Esophagus mucosa (tissue), 1 donor: ENCODE measurements at places on chromosomes 6 and 20. TPM values are rescaled to one million over a fixed set of nuclear protein-coding genes. Genes with fewer than 3 reads are reported as not detected.

DNA sequence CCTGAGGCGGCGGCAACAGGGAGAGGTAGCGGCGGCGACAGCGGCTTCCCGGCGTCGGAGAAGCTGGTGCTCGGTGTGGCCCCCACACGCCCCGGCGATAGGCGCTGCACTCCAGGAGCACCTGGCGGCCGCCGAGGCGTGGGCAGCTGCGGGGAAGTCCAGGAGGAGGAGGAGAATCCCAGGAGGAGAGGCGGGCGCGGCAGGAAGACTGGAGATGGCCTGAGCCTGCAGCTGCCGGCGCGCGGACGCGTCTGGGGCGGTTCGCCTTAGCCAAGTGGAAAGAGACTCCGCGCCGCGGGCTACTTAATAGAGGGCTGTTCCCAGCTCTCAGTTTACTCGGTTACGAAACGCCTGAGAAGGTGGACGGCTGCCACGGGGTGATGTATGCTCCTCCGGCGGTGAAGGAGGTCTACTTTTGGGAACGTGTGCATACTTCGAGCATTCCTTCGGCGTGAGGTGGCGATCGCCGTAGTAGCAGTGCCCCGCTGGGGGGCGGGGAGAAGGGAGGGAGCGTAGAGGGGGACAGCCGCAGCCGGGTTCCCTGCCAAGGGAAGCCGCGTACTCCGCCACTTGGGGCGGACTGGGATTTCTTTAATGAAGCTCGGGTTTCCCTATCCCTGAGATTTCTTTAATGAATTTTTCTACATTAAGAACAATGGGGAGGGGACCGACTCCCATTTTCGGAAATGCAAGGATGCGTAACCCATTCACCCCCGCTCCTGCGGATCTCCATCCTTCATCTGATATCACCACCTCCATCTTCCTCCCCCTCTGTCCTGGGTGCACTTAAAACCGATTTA, at the start of gene COL12A1:
COL12A1 (minus strand) TSS at position 278 of the 800 bp plus-strand sequence. CDS start 3,261 bp downstream, outside the sequence.
- ATAC-seq = peak; percentile 69

GRCh38 chr20:45993197-45993951, 15.3 kb upstream of the MMP9 start:
- peak; percentile 100 for ATAC-seq

DNA sequence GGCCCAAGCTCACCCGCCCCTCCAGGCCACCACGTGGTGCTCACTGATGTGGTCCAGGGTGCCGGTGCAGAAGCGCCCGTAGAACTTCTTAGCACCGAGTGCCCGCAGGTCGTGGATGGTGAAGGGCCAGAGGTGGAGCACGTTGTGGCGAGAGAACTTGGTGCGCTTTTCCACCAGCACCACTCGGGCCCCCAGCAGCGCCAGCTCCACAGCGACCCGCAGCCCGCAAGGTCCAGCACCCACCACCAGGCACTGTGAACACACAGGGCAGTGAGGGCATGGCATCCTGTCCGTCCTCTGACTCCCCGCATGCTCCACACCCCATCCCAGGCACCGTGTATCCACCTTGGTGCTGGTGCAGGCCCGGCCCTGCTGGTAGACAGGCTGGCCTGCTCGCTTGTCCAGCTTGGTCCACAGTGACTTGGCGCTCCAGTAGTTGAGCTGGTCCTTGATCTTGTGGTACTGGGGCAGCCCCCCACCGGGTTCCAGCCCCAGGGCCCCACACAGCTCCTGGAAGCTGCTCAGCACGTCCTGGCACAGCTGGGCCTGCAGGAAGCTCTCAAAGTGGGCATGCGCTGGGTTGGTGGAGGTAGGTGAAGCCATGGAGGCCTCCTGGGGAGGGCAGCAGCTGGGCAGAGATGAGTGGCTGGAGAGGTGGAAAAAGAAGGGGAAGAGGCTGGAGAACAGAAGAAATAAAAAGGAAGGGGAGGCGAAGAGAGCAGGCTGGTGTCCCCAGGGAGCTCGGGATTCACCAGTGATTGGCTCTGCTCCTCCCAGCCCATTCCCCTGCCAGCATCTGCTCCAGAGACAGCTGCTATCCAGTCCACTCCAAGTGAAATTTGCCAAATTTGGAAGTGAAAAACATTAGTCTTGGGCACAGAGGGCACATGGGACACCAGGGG, 1.7 kb downstream of the MICAL1 start:
- ATAC-seq = no peak

DNA sequence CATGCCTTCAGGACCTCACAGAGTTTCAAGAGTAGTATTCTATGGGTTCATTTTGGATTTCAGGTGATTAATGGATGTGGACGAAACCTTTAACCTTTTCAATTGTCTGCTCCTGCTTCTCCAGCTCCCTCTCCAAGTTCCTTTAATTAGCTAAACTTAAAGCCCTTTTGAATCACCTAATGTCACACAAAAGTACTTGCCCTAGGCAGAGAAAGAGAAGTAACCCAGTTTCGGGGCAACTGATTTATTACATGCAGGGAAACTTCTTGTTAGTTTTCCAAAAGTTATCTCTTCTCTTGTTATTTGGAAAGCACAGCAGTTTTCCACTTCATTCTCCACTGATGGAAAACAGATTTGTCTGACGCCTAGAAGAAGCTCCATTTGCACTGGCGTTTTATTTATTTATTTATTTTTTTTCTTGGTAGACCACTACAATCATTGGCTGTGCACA, 407.7 kb upstream of the JARID2 start:
- no peak for ATAC-seq

DNA sequence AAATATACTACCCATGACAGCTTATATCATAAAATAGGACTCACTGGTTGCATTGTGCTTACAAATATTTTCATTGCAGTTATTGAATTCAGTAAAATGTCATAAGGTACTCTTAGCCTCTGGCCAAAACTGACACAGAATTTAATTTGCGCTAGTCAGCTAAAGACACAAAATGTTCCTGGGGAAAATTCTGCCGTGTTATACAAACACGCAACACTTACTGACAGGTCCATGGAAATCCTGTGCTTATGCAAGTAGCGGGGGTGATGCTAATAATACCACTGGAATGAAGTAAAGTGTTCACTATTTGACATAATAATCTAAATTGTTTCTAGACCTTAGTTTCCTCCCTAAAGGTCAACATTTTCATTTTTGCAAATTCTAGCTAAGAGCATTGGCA, 354.4 kb upstream of the RSPO3 start:
- no peak for ATAC-seq

- no peak for ATAC-seq
These were observed 3.8 kb downstream of the EFHC1 start for GRCh38 chr6:52423971-52424381.

DNA sequence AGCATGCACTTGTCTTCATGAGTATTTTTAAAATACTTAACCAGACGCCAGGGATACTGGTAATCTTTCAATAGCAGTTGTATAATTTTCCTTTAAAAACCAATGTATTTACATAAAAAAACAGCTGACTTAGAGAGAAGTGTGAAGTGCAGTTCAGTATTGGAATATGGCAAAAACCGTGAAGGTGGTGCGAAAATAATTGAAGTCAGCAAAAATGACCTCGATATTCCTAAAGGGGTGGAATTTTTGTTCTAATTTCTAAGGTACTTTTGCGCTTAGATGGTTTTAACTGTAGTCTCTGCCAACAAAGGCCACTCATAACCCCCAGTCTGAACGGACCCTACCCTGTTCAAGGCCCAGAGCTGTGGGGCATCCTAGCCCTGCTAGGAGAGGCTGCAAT, 25.3 kb downstream of the GNAS-AS1 start:
- no peak for ATAC-seq

GRCh38 chr6:148329596-148330381, 12.8 kb upstream of the SASH1 start:
- peak; percentile 96 for ATAC-seq

DNA sequence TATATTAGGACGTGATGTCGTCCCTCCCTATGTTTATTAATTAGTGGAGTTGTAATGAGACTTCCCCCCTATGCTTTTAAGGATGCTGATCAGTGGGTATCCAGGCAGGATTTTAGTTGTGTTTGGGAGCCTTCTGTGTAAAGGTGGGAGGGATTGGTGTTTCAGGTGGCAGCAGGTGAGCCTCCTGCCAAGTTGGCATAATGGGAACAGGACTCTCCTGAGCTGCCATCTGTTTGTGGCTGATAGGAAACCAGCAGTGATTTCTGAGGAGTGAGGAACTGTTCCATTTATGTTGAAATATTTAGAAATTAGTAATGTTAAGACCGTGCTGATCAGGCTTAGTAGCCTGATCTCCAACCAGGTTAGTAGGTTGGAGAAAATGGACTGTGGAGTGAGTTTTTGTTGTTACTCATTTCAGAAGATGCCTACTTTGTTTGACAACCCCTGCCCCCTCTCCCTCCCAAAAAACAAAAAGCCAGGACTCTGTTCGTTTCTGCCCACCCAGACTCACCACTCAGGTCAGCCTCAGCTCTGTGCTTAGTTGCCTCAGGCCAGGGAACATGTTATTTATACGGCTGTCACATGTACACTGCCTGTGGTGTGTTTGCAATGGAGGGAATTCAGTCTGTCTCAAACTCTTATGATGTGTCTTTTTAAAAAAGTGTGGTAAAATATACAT, 55.4 kb upstream of the TULP4 start:
- no peak for ATAC-seq

- no peak for ATAC-seq
These were observed 5.9 kb downstream of the GPX5 start for GRCh38 chr6:28531479-28532128.

- ATAC-seq = no peak
These were observed 252.4 kb upstream of the IRAK1BP1 start for GRCh38 chr6:78614961-78615360.

- peak; percentile 30 for ATAC-seq
These were observed 102.8 kb upstream of the SGK1 start for GRCh38 chr6:134420614-134421181.

GRCh38 chr6:150413781-150414281, 45.0 kb downstream of the IYD start:
- no peak for ATAC-seq

- no peak for ATAC-seq
These were observed 77.8 kb downstream of the CD164 start for GRCh38 chr6:109304284-109305015.

GRCh38 chr6:80921861-80922460, 815.5 kb downstream of the BCKDHB start:
- no peak for ATAC-seq

DNA sequence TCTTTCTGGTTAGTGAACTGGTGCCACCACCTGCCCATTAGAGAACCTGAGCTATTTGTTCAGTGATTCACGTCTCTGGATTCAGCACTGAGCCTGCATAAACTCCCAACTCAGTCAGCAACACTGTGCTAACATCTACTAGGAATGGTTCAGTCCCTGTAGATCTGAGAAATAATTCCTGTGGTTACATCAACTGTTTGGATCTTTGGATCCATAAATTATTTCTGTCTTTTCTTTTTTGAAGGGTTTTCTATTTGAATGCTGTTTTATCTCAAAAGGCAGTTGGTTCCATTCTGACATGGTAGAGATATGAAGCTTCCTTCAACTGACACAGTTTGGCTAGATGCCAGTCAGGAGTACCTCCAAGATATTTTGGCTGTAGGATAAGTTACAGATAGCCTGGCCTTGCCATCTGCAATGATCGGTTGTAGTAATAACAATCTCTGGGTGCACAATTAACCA, 125.9 kb downstream of the TRMT11 start:
- ATAC-seq = peak; percentile 49

DNA sequence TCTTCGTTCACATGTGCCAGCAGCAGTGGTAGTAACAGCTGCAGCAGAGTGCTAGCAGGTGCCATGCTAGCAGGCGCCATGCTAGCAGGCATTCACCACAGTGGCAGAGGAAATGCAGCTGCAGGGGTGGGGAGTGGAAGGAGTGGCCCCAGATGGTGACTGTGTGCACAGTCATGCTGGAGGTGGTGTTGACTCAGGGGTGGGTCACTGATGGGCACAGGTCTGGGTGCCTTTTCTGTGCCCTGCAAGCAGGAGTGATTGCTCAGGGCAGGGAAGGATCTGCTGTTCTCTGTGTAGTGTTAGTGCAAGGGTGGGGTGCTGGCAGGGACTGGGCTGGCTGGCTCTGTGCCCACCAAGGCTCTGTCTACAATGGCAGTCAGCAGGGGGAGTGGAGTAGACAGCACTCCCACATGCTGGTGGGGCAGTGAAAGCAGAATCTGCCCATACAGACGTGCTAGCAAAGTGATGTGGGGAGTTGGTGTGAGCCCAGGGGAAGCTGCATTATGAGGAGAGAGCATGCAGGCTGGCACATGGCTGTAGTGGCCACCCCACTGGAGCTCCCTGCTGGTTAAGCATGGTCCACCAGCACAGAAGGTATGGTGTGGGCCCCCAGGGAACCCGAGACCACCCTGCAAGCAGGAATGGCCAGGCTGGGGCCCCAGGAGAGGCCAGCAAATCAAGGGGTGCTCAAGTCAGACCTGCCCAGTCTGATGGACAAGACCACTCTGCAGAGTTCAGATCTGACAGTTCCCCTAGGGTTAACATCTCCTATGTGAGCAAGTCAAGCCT, 11.4 kb upstream of the TSPYL4 start:
- peak; percentile 100 for ATAC-seq

GRCh38 chr6:13378669-13379590, 50.6 kb upstream of the TBC1D7 start:
- peak; percentile 61 for ATAC-seq

DNA sequence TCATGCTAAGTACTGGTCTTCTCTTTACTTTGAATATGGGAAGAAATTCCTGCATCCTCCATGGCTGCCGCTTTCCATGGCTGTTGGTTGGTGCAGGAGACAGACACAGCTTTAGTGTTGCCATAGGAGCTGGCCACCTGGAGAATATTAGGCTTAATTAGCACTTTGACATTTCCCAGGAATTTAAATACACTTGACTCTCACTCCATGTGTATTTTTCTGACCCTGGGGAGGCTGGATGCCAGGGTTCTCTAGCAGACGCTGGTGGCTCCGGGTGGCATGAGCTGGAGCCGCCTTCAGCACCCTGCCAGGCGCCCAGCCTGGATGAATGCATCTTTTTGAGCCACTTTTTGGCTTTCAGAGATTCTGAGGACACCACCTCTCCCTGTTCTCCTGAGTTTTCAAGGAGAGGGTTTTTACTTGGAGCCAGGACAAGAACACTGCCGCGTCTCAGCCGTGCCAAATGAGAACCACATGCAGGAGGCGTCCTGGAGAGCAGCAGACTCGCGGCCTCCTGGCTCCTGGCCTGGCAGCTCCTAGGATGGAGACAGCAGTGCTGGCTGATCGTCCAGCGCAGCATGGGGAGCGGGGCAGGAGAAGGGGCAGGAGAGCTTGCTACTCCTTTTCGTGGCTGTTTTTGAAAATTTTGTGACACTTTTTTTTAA, 258.8 kb downstream of the SMOC2 start:
- ATAC-seq = no peak

GRCh38 chr6:29769336-29769735, 46.1 kb downstream of the HLA-F start:
- no peak for ATAC-seq

SS18L1 gene
- 6.9 TPM for total RNA-seq

DLK2 gene
- total RNA-seq = 8.9 TPM

LTV1 gene
- total RNA-seq = 14.4 TPM

ULBP1 gene
- total RNA-seq = 1.2 TPM

DNAAF9 gene
- total RNA-seq = 6.3 TPM

TRIM15 gene
- total RNA-seq = not detected

TMEM217 gene
- 0.84 TPM for total RNA-seq

PMEPA1 gene
- 2.7 TPM for total RNA-seq

LAMP5 gene
- not detected for total RNA-seq

SCRT2 gene
- total RNA-seq = not detected

RTN4IP1 gene
- total RNA-seq = 3.5 TPM

BLTP3A gene
- total RNA-seq = 8.1 TPM
